ENCODE measurements at places on chromosomes 16 and 17. TPM values are rescaled to one million over a fixed set of nuclear protein-coding genes. Genes with fewer than 3 reads are reported as not detected.

BIRC5 gene
- total RNA-seq: 57.2 TPM

NPIPA7 gene
- total RNA-seq: 1.7 TPM

CA5A gene
- not detected for total RNA-seq

SPNS2 gene
- 13.4 TPM for total RNA-seq

SLFN14 gene
- not detected for total RNA-seq

KREMEN2 gene
- not detected for total RNA-seq
